ENCODE measurements at places on chromosomes 6 and 20.

DNA sequence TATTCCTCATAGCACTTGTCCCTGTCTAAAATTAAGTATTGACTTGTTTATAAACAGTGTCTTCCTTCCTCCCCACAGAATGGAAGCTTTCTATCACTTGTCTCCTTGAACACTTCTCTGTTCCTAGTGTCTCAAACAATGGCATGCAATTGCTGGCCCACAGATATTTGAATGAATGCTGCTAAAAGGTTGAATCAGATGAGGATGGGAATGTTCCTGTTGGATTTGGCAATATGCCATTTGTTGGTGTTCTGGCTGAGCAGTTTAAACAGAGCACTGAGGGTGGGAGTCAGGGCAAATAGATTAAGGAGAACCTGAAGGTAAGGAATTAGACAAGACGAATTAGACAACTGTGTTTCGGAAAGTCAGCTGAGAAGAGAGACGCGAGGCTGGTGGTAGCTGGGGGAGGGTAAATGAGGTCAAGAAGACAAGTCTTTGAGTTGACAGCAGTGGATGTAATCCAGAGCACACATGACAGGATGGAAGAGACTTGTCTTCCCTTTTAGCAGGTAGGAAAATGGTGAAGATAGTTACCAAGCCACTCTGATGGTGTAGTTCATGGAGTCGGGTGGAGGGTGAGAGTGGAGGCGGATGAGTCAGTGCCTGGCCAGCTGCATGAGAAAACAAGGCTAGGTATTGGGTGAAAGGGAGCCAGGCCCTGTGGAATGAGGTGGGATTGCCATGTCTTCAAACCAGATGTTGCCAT is 58.3 kb upstream of the GNRH2 start:
- DNase-seq = no peak

DNA sequence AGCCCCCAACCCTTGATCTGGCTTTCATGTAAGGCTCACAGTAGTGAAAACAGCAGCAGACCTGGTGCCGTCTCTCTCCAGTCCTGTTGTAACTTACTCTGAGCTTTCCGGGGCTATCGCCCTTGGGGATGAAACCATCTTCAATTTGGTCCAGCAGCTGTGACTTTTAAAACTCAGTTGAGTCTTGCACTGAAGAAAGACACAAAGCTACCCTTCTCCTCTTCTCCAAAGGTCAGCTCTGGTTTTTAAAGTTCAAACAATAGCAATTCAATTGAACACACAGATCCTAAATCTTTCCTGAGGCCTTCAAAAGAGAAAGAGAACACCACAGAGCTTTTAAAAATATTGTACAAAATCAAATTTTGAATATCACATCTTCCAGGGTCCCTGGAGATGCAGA is 83.5 kb downstream of the SNX5 start:
- DNase-seq = no peak

DNA sequence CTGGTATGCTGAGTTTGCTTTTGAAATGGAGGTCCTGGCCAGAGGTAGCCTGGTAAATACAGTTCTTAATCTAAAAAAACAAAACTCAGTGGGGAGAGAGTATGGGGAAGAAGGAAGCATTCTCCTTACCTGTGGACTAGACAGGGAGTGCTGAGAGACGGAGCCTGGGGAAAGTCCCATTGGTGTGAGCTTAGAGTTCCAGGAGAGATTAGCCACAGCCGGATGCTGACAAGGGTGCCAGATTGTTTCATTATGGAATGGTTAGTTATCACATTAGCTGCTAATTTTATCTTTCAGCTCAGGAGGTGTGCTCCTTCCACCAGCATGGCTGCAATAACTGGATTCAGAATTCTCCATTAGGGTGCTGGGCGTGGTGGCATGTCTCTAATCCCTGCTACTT is 75.9 kb downstream of the RREB1 start:
- no peak for DNase-seq

DNA sequence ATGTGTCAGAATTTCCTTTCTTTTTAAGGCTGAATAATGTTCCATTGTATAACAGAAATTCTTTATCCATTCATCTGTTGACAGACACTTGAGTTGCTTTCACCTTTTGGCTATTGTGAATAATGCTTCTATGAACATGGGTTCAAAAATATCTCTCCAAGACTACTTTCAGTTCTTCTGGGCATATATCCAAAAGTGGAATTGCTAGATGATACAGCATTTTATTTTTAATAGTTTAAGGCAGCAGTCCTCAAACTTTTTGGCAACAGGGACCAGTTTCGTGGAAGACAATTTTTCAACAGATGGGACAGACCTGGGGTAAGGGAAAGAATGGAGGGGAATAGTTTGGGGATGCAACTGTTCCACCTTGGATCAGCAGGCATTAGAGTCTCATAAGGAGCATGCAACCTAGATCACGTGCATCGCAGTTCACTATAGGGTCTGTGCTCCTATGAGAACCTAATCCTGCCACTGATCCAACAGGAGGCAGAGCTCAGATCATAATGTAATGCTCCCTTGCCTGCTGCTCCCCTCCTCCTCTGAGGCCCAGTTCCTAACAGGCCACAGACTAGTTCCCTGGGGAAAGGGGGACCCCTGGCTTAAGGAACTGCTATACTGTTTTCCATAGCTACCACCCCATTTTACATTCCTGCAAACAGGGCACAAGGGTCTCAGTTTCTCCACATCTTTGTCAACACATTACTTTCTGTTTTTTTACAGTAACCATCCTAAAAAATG is 239.9 kb upstream of the RNF217 start:
- no peak for DNase-seq

DNA sequence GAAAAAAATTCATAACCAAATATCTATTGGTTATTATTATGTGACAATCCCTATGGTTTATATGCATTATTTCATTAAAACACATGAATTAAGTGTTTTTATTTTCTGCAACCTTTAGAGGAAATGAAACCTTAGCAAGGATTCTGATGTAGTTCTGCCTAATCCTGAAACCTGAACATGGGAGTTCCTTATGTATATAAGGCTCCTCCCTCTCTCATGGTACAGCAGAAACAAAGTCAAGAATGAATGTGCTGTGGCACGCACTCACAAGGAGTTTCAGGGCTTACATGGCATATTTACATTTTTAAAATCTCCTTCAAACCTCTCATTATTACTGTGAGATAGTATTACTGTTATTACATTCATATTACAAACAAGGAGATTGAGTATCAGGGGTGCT is 426.4 kb upstream of the CITED2 start:
- no peak for DNase-seq

- no peak for DNase-seq
Observed at GRCh38 chr6:151721146-151721545, 86.3 kb upstream of the ESR1 start.

DNA sequence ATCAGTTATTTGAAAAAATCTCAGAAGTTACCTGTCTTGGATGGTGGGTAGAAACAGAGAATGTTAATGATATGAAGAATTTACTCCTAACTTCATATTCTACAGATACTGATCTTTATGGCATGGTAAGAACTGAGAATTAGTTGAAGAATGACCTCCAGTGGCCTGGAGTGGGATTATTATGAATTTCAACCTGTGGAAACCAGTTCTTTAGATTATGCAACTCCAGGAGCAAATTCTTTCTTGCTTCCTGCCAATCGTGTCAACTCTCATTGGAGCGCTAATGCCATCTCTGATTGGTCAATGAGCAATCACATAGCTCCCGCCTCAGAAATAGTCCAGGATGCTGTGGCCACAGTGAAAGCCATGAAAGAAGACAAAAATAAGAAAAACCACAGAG is 40.6 kb downstream of the LYRM2 start:
- no peak for DNase-seq

All from Ammon's horn (tissue), 1 donor.